ENCODE measurements at places on chromosomes 4 and X.
A peak's percentile ranks its signal among the peaks of the same experiment; 100 is the strongest.

GRCh38 chr4:74539044-74539790, 94.3 kb downstream of the AREG start:
- no peak for DNase-seq

DNA sequence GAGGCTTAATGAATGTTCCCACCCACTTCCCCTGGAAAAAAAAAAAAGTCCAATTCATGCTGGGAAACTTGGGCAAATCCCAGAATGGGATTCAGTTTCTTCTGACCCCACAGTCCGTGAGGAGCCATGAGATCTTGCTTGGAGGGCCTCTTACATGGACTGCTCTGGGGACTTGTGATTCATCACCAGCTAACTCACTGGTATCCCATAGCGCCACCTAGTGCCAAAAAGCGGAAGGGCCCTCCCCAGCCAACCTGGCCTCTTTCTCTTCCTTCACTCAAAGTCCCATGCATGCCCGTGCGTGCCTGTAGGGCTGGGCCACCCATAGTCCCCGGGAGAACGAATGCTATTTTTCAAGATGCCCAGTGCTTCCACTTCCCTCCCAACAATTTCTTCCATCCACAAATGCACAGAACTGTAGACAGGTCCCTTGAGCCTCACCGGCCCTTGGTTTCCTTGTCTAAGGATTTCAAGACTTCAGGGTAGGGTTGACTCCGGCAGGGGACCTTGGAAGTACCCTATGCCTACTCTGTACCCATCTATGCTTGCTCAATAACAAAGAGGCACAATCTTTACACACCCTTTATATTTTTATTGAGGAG, 5.1 kb downstream of the RTL5 start:
- DNase-seq, result peak; percentile 83

DNA sequence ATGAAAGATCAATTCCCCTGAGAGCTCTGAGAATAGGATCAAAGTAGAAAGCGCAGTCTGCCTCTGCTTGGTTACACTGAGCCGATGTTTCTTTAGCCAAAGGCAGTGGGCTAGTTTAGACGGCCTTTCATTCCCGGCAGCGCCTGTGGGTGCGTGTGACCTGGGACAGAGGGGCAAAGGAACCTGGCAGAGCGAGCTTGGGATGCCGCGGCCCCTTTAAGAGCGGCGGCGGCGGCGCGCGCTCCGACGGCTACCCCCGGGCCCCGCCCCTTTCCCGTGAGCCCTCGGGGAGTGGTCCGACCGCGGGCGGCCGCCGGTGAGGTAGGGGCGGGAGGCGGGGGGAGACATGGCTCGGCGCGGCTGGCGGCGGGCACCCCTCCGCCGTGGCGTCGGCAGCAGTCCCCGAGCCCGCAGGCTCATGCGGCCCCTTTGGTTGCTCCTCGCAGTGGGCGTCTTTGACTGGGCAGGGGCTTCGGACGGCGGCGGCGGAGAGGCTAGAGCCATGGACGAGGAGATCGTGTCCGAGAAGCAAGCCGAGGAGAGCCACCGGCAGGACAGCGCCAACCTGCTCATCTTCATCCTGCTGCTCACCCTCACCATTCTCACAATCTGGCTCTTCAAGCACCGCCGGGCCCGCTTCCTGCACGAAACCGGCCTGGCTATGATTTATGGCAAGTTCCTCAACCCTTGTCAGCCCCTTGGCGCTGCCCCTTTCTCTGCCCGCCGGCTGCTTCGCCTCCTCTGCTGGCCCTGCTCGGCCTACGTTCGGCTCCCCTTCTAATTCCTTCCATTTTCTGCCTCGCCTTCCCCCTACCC, at the start of gene SLC9A6:
Gene SLC9A6 (plus strand): TSS at position 279 of the 816 bp plus-strand sequence. CDS start 224 bp downstream, at position 503.
- peak; percentile 61 for DNase-seq

- no peak for DNase-seq
Observed at GRCh38 chr4:173498771-173499170, 31.3 kb downstream of the HAND2 start.

DNA sequence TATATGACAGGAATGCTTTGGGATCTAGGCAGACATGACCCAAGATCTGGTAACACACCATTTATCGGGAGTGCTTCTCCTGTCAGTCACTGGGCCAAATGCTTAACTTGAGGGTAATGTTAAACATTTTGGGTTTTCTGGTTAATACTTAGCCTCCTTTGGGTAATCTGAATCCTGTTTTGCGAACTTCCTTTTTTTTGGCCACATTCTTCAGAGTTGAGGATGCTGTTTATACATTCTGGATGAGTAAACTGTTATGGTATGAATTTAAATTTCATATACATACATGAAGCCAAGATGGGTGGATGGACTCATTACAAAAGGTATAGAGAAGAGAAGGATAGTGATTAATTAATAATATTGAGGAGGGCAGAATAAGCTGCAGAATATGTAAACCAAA, 36.1 kb downstream of the MID1IP1 start:
- DNase-seq, result no peak

DNA sequence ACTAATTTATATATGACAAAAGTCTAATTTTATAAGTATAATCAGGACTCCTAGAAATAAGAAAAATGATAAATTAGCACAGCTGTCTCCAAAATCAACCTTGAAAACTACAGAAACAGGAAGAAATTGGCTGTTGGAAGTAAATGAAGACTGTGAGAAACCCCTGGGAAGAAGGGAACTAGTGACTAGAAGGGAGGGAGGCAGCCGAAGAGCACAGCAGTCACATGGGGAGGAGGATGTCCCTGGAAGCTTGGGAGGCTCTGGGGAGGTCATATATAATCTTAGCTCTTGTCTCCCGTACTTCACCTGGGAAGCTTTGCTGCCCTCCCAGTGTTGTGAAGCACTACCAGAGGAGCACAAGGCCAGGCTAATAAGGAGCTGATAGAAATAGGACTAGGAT, 8.9 kb upstream of the TMA16 start:
- no peak for DNase-seq

GRCh38 chr4:109065006-109065405, 237.5 kb downstream of the COL25A1 start:
- DNase-seq, result no peak

DNA sequence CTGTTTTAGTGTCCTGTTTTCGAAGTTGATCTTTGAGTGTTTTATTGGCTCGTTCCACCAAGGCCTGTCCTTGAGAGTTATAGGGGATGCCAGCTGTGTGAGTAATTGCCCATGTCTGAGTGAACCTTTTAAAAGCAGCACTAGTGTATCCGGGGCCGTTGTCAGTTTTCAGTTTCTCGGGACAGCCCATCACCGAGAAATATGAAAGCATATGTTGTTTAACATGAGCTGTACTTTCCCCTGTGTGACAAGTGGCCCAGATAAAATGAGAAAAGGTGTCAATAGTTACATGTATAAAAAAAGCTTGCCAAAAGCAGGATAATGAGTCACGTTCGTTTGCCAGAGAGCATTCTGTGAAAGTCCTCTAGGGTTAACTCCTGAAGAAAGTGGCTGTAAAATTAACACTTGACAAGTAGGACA, 48.6 kb upstream of the RASSF6 start:
- no peak for DNase-seq

GRCh38 chrX:105265093-105265492, 44.6 kb upstream of the TEX13A start:
- DNase-seq, result no peak

- DNase-seq, result no peak
Observed at GRCh38 chr4:81737865-81738559, 266.3 kb upstream of the RASGEF1B start.

DNA sequence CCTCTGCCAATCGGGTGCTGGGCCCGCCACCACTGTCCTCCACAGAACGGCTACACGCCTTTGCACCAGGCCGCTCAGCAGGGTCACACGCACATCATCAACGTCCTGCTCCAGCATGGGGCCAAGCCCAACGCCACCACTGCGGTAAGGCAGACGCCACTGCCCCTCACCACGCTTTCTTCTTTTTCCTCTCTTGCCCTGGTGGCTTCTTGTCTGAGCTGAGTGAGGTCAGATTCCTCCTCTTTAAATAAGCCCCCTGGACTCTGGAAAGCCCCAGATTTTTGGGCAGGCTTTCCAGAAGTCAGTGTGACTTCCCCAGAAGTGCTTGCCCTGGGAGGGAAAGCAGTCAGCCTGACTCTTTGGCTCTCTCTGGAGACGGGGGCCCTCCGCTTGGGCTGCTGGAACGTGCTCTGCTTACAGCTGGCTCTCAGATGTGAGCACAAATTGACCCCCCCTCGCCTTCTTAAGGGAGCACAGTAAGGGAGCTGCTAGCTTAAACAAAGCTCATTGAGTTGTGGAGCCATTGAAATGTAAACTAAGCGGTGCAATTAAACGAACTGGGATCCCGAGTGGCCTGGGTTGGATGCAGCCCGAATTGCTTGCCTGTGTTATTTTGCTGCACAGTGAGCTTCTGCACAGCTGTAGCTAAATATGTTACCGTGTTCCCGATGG, 243.1 kb downstream of the ANK2 start:
- DNase-seq, result peak; percentile 44

GRCh38 chr4:5908876-5909427, 16.1 kb upstream of the CRMP1 start:
- no peak for DNase-seq

GRCh38 chr4:108884596-108884995, 121.7 kb upstream of the ETNPPL start:
- no peak for DNase-seq

GRCh38 chrX:122625239-122625638, 558.8 kb upstream of the GRIA3 start:
- no peak for DNase-seq

DNA sequence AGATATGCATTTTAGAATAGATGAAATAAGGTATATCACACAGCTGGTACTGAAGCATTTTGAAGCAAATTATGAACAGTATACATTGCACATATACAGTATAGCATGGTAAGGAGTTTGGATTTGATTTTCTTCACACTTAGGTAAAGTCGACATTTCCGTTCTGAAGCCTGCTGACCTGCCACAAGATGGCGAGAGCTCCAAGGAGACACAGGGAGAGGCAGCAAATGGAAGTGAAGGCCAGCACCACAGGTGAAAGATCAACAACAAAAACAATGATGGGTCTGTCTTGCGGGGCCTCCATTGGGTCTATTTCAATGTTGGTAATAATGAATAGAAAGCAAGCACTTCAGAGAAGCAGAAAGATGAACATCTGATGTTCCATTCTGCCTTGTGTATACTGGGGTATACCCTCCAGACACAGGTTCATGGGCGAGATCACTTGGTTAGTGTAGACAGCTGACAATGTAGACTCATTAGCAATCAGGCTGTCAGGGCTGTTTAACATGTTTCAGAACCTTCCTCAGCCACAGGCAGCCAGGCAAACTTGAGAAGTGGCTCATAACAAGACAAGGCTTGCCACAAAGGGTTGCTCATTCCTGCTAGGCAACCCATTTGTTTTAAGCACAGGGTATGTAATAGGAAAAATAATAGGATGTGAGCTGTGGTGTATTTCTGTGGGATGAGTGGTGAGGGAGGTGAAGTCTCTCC, 21.4 kb upstream of the NOX1 start:
- DNase-seq, result no peak

- no peak for DNase-seq
Observed at GRCh38 chrX:48498374-48498809, 10.4 kb upstream of the PORCN start.

GRCh38 chrX:85611926-85612325, 232.5 kb upstream of the POF1B start:
- no peak for DNase-seq

DNA sequence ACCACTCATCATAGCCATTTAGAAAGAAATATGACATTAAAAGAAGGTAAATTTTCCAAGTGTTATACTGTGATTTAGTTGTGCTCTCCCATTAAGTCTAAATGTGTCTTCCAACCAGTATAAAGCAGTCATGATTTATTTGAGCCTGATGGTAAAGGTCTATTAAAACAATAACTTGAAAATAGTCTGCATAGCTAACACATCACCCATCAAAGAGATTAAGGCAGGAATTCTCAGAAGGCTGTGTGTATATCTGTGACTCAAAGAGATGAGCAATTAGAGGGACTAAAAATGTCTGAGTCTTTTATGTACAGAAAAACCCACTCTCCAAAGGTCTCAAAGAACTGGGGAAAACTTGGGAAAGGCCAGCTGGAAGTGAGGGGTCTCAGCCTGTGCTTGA, 70.3 kb upstream of the IQCM start:
- DNase-seq, result no peak

DNA sequence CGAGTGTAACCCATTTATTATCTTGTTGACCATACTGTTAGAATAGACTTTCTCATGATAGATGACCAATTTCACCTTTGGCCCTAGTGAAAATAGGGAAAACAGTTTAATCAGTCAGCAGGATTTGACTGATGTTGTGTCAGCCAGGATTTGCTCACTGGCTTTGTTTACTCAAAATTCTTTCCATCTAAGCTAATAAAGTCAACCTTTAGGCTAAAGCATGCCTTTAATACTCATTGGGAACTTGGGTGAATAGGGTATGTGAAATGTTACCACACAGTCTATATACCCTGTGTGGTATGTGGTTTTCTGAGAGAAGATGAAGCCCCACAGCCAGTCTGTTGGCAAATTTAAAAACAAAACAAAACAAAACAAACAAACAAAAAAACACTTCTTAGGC, 18.7 kb upstream of the SPANXB1 start:
- no peak for DNase-seq

GRCh38 chr4:40455340-40455902, 120.3 kb downstream of the CHRNA9 start:
- DNase-seq, result no peak

DNA sequence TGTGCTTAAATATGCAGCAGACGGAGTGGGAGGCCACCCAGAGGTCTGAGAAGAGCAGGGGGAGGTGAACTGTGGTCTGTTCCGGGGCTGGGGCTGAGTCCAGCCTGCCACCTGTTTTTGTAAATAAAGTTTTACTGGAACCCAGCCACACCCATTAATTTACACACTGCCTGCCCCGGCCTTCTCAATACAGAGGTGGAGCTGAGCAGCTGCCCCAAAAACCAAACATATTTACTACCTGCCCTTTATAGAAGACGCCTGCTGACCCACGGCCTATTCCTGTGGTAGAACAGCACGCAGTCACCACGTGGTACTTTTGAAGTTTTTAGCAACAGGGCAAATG, 45.9 kb downstream of the FGFRL1 start:
- no peak for DNase-seq

- no peak for DNase-seq
Observed at GRCh38 chr4:158722291-158722916, 792 bp downstream of the PPID start.

- no peak for DNase-seq
Observed at GRCh38 chr4:75343333-75343732, 170.9 kb downstream of the RCHY1 start.

- DNase-seq, result no peak
Observed at GRCh38 chr4:184757810-184758209, 23.9 kb upstream of the CENPU start.
